ENCODE measurements at places on chromosomes 5 and 9.

GRCh38 chr9:86580688-86581087, 226.5 kb upstream of the TUT7 start:
- no peak for DNase-seq

GRCh38 chr5:120304663-120305062, 159.4 kb upstream of the PRR16 start:
- no peak for DNase-seq

- no peak for DNase-seq
Observed at GRCh38 chr9:4923580-4924544, 61.2 kb upstream of the JAK2 start.

GRCh38 chr9:91261417-91261816, 100.3 kb downstream of the AUH start:
- no peak for DNase-seq

GRCh38 chr5:117497601-117498000, 923.0 kb upstream of the SEMA6A start:
- DNase-seq, result no peak

GRCh38 chr9:3509926-3510325, 15.9 kb downstream of the RFX3 start:
- DNase-seq, result no peak

DNA sequence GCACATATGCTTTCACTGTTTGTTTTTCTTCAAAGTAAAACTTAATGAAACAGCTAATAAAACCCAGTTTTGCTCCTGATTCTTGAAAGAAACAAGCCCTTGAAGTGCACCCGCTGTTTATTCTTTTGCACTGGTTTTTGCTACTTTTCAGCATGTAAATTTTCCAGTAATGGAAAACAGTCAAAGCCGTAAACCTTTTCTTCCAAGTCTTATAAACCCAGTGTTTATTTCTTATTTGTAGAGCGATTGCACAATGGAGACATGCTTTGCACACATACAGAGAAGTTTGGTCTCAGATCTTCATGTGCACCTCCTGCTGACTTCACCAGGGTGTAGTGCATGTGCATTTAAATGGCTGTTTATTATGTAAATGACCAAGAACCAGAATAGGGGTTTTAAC, 51.8 kb downstream of the ATG10 start:
- DNase-seq, result no peak

- no peak for DNase-seq
Observed at GRCh38 chr5:116476897-116477537, 97.6 kb downstream of the SEMA6A start.

DNA sequence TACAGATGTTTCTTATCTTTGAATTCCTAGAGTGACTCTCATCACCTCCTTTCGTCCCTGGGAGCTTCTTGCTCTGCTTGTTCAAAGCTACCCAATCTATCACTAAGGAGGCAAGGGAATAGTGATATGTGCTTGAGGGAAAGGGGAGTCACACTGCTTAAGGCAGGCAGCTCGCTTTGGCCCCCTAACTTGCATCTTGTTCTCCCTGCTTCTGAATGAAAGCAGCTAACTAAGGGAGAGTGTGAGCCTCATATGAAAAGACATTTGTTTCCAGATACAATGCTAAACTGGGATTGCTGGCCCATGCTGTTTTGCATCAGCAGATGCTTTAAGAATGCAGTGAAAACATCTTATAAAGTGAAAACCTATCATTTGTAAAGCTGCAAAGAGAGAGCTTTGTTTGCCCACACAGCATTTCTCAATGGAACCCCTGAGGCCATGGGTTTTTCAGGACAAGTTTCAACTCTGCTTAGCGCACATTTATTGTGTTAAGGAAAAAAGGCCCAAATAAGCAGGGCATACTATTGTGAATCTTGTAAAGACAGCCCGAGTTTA, 367.9 kb upstream of the ADAMTSL1 start:
- no peak for DNase-seq

- DNase-seq, result no peak
Observed at GRCh38 chr5:134110382-134110781, 4.1 kb upstream of the TCF7 start.

GRCh38 chr5:144202072-144202471, 31.4 kb downstream of the KCTD16 start:
- no peak for DNase-seq

GRCh38 chr9:137318602-137319001, 16.5 kb upstream of the NRARP start:
- no peak for DNase-seq

GRCh38 chr5:145204743-145205142, 630.4 kb downstream of the PRELID2 start:
- DNase-seq, result no peak

DNA sequence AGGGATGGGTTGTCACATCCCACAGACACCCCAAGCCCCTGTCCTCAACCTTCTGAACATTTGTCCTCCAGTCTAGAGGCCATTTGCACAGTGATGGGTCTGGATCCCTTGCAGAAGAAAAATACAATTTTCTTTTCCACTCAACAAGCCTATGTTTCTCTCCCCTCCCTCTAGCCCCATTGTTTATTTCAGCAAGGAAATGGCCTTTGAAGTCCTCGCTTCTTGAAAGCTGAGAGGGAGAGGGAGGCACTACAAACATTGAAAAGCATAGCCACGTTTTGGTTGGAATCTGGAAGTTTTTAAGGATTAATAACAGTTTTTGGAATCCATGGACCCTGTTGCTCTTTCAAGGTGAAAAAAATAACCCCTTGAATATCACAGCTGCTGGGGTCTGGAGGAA, 24.0 kb upstream of the ARSI start:
- no peak for DNase-seq
